ENCODE measurements at places on chromosomes 7 and 10. TPM values are rescaled to one million over a fixed set of nuclear protein-coding genes. Genes with fewer than 3 reads are reported as not detected.

Gene FGFBP3
- 3.3 TPM for total RNA-seq

Gene SPDYE9
- not detected for total RNA-seq

Gene FFAR4
- total RNA-seq: 2.7 TPM

GRCh38 chr10:126252884-126253610 lies 135.2 kb downstream of the ADAM12 start:
- H3K27ac ChIP-seq: no peak overlapping the region
- H3K36me3 ChIP-seq: no peaks in the 10 kb centered on the region
- H3K4me3 ChIP-seq: no peak overlapping the region
- DNase-seq: no peak

- no peak overlapping the region for H3K27ac ChIP-seq
- H3K36me3 ChIP-seq: no peaks in the 10 kb centered on the region
- no peak for DNase-seq
- no peaks in the 10 kb centered on the region for H3K4me1 ChIP-seq
Measured at GRCh38 chr10:113927440-113927839, 73.0 kb downstream of the NHLRC2 start.

DNA sequence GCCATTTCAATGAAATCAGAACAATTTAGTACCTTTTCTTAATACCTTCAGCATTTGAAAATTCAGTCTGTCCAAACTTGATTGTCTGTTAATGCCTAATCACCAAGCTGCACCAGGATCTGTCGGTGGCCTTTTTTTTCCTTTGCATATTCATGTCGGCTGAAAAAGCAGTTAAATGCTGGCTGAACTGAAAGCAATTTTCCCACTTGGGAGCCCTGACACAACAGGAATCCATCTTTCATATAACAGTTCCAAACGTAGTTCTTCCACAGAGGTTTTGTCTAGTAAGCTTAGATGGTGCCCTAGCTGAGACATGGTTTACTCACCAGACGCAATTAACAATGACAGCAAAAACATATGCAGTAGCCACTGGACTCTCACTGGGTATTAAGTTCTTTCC lies 83.6 kb upstream of the CHCHD3 start:
- H3K27ac ChIP-seq: no peak overlapping the region
- H3K4me3 ChIP-seq: no peak overlapping the region
- no peaks in the 10 kb centered on the region for H3K27me3 ChIP-seq
- DNase-seq: no peak

GRCh38 chr10:114274616-114275453 lies 35.8 kb downstream of the VWA2 start:
- no peaks in the 10 kb centered on the region for H3K27me3 ChIP-seq
- no peaks in the 10 kb centered on the region for H3K36me3 ChIP-seq
- no peak for DNase-seq

Measured in Caco-2 (cell line).